Heart right ventricle (tissue), 16 donors: ENCODE measurements at places on chromosomes 1 and 21.

DNA sequence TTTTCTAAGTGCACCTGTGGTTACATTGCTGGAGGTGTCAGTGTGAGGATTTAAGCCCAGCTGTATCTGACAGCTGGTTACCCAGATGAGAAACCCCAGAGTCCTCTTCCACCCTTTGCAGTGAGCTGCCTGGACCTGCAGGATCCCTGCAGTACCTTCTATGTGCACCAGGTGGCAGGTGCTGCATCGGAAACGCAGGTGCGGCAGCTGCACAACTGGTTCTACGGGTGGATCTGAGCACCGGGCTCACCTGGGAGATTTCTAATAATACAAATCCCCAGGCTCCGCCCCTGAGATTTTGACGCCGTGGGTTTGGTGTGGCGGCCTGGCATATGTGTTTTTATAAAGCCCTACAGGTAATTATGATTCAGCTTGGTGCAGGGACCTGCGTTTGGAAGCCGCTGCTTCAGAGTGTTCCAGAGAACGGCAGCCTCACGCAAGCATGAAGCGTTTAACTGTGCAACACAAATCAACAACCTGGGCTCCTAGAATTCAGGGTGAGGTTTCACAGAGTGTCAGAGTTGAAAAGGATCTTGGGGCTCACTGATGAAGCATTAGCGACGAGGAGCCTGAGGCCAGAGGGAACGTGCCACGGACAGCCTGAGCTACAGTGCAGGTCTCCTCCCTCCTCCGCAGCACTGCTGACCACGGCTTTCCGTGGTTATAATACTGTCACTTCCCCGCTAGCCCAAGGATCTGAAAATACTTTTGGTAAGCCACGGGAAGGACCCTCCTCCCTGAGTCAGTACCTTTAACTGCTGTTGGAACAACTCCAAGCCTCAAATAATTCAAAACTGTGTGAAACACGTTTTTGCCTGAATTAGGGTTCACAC, 96.7 kb upstream of the TRABD2B start:
- peak; percentile 35 for DNase-seq

DNA sequence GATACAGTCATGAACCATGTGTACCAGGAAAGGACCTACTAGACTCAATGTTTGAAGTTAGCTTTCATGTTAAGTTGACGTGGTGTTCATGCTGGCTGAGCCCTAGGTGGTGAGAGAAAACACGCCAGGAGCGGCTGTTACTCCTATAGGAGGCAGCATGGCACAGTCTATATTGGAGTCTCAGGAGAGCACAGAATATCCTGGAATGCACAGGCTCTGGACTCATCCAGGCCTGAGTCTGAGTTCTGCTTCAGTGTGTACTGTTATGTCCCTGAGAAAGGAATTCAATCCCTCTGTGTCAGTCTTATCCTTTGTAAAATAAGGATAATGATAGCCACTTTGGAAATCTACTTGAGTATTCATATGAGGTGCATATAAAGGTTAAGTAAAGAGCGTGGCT, 41.2 kb downstream of the DPT start:
- no peak for DNase-seq

- DNase-seq = peak; percentile 77
These were observed 17.9 kb downstream of the MTX1 start for GRCh38 chr1:155226188-155226909.

DNA sequence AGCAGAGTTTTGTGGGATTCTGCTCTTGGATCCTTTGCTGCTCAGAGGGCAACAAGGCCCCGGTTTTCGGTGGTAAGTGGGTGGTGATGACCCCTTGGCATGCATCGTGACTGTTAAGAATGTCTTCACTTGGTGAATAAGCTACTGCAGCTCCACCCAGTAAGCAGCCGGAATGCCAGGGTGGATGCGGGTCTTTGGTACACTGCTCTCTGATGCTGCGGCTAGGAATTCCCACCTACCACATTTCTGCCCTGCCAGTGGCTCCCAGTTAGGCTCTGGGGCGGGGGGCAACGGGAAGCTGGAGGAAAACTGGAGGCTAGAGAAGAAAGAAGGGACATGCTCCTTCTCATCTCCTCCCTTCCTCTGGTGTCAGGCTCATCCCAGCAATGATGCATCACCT, 180.4 kb upstream of the GALNT2 start:
- DNase-seq = no peak

DNA sequence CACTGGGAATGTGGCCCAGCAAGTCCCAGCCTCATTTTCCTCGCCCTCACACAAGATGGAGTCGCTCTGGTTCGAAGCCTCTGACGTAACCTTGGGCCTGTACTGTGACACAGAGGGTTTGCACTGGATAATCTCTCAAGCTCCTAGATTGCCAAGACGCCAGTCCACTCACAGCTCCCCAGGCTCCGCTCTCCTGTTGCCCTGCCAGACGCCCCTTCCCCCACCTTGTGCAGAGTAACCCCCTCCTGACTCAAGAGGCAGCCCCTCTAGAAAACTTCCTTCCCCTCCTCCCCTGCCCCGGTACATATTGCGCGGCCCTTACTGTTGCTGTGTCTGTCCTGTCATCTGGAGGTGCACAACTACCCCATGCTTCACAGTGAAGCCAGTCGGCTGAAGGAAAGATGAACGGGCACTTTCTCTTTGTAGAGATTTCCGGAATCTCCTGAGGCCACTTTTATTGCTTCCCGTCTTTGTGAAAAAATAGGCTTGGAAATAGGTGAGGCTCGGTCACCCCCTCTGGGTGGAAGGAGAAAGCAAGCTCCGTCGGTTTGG, 981 bp upstream of the KIAA1614 start:
- no peak for DNase-seq

DNA sequence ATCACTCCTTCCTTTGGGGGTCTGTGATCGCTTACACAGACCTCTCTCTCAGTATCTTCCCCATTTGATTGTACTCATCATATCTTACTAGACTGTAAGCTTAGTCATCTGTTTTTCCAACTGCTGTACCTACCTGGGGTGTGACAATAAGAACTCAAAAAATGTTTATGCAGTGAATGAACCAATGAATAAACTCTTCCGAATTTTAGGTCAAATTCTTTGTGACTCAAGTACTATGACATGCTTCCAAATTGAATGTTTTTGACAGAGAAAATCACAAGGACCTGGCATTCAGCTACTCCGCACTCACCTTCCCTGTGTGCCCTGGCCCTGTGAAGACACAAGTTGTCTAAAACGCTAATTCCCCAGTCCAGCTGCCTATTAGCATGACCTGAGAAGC, 42.1 kb downstream of the TMCO4 start:
- DNase-seq = no peak
